Lower lobe of right lung (tissue), 2 donors: ENCODE measurements at places on chromosomes 6 and 20. TPM values are rescaled to one million over a fixed set of nuclear protein-coding genes. Genes with fewer than 3 reads are reported as not detected.

- DNase-seq, result no peak
Observed at GRCh38 chr6:144305985-144306384, 20.9 kb downstream of the UTRN start.

GRCh38 chr6:111184827-111185532 lies 97.7 kb downstream of the SLC16A10 start:
- no peak for DNase-seq

GRCh38 chr6:1946583-1946982 lies 298.8 kb downstream of the GMDS start:
- no peak for DNase-seq

DNA sequence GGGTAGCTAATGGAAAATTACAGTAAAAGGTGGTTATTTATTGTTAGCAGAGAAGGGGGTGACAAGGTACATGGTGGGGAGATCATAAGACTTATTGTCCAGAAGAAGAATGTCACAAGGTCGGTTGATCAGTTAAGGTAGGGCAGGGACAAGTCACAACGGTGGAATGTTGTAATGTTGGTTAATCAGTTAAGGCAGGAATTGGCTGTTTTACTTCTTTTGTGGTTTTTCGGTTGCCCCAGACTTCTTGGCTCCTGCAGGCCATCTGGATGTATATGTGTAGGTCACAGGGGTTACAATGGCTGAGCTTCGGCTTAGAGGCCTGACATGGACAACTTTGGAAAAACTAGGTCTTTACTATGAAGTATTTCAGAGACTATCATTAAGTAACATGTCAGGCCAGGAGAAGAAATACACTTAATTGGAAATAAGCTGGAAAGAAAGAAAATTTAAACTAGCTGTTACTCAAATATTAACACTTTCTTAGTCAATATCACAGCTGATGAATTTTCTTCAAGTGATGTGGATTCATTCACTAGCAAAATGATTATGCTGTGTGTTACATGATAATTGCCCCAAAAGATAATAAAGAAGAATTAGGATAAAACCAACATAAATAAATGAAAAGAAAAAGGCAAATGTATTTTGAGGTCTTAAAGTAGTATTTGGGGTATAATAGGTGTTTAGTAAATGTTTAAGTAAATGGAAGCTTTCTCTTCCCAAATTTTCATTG lies 4.4 kb downstream of the AIG1 start:
- no peak for DNase-seq

- no peak for DNase-seq
Observed at GRCh38 chr20:1696521-1697209, 39.1 kb upstream of the SIRPG start.

- DNase-seq, result no peak
Observed at GRCh38 chr6:112032728-112033127, 21.2 kb upstream of the CCN6 start.

- DNase-seq, result no peak
Observed at GRCh38 chr6:39197922-39198500, 31.3 kb downstream of the KCNK5 start.

The LY6G5C gene
- total RNA-seq, result 2.9 TPM

The CLVS2 gene
- total RNA-seq, result 0.03 TPM

The WASF1 gene
- 4.3 TPM for total RNA-seq
